ENCODE measurements at places on chromosomes 12 and 14.

DNA sequence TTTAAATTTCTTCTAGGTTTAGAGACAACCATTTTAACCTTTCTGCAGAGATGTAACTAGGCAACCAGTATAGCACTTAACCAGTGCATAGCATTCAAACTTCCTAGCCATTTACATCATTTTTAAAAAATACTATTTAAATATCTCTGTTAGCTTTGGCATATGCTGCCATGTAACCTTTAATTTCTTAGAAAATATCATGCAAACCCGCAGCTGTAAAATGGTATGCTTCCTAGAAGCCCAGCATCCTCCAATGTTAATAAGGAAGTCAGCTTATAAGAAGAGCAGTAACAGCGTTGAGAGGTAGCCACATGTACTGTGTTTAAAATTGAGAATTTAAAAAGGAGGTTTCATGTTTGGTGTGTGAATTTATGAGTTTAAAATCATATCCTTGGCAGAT, 22.8 kb downstream of the GNG2 start:
- no peak for DNase-seq

- no peak for DNase-seq
Measured at GRCh38 chr14:83164016-83164415, 1630.4 kb upstream of the SEL1L start.

- no peak for DNase-seq
Measured at GRCh38 chr14:53375599-53375998, 222.5 kb upstream of the DDHD1 start.

DNA sequence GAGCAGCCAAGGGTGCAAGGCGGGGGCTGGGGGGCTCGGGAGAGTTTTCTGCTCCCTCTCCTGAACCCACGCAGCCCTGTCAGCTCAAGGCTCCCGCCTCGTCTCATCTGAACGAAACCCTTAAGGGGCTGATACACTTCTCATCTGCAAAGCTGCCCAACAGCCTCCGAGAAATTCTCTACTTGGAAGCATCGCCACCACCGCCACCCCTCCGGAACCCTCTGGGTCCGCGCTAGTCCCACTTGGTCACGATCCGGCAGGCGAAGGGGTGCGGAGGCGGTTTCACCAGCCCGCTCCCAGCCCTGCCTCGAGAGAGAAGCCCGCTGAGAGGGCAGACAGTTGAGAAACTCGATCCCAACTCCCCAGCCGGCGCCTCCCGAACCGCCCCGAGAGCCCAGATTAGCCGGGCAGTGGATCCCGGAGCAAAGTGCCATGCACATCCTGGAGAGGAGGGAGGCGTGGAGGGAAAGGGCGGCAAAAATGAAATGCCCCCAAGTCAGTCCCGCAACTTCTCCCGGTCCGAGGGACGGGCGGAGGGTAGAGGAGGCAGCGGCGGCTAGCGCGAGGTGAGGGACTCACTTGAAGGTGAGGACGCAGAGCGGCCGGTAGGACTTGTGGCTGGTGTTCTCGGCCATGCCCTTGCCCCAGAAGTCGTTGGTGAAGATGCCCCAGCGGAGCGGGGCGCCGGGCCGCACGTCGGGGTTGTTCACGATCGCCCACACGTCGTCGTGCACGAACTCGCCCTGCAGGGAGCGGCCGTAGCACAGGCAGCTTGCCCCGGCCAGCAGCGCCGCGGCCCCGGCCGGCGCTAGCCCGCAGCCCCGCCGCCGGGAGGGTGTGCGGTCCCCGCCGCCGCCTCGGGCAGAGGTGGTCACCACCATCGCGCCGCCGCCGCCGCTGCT, 620 bp downstream of the TMTC1 start:
- DNase-seq = peak; percentile 73

- DNase-seq = no peak
Measured at GRCh38 chr12:4112290-4112689, 161.3 kb upstream of the CCND2 start.

DNA sequence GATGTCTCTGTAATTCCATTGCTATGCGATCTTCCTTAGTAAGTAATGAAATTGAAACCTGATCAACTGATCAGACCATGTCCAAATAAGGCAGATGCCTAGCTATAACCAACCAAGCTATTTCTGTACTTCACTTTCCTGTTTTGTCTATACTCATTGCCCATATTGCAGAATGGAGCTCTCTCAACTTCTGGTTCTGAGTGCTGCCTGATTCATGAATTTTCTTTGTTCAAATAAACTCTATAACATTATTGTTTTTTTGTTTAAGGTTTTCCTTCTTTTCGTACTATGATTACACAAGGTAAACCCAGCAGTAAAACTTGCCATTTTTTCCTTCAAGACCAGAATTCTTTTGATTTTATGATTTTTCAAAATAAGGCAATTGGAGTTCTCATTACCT, 16.3 kb downstream of the COX16 start:
- DNase-seq = no peak

DNA sequence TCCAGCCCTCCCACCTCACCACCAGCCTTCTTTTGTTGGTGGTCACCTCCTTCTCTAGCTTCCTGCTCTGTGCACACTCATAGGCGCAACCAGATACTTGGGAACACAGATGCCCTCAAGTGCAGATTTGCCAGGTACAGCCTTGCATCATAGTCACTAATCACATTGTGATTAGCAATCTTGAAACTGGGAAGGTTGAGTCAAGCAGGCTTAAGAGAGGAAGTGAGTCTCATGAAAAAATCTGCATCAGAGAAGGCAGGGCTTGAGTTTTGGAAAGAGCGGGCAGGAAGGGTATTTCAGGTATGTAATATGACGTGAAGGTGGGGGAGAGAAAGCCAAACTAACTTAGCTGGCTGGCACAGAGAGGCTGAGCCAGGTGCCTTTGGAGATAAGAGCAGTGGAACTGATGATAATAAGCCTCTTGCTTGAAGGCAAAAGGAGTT, 2.7 kb upstream of the RABGGTA start:
- no peak for DNase-seq

- no peak for DNase-seq
Measured at GRCh38 chr12:72631926-72632685, 359.9 kb downstream of the TRHDE start.

- DNase-seq = no peak
Measured at GRCh38 chr12:47033081-47033480, 46.3 kb upstream of the PCED1B start.

GRCh38 chr12:18239526-18239925, 21.8 kb upstream of the PIK3C2G start:
- no peak for DNase-seq

DNA sequence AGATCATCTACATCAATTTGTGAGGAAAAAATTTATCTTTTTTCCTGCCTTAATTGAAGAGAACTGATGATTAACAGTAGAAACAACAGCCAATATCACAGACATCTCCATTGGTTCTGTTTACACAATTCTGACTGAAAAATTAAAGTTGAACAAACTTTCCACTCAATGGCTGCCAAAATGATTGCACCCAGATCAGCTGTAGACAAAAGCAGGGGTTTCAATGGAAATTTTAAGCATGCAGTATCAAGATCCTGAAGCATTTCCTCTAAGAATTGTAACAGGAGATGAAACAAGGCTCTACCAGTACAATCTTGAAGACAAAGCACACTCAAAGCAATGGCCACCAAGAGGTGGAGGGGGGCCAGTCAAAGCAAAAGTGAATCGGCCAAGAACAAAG, 231.6 kb upstream of the KRR1 start:
- DNase-seq = no peak

DNA sequence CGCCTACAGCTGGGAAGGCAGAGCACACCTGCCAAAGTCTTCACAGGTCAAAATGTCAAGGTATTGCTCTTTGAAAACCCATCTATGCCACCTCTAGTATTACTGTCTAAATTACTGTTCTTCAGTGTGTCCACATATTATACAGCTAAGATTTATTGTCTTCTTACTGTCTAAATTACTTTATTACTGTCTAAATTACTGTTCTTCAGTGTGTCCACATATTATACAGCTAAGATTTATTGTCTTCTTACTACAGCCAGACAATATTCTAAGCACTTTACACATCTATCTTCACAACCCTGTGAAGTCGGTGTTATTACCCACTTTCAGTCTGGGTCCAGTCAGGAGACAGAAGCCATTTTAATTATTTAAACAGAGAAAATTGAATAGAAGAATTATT, 173.9 kb downstream of the MYRFL start:
- DNase-seq = no peak

DNA sequence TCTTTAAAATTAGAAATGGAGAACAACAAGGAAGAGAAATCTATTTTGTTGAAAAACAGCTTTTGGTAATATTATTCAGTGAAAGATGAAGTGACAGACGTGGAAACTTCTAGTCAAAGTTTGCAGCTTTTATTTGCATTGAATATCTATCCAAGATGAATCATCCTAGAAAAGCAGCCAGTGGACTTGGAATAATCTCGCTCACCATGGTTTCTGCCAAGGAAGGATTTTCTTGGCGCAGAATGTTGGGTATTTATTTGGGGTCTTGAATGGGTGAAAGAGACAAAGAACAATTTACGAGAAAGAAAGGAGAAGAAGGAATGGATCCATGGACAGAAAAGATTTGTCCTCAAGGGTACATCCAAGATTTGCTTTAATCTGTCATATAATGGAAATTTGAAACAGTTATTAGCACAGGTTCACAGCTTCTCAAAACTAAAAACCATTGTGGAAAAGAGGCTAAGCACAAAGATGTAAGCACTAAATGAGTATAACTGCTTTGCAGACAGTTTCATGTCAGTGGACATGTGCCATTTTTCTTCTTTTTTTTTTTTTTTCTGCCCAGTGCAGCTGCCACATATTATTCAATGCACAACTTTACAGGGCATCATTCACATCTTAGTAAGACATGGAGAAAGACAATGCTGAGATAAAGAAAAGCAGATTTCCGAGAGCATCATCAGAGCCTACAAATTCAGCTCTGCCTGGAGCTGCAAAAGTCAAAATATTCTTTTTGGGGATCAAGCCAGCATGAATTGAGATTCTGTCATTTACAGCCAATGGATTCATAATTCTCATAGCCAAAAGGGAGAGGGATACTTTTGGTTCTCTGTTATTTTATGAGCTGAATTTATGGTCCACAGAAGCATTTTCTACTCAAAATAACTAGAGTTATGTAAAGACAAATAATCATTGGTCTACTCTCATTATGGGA, 333.7 kb downstream of the DAD1 start:
- DNase-seq = no peak

GRCh38 chr12:89700191-89700810, 8.3 kb downstream of the ATP2B1 start:
- no peak for DNase-seq

DNA sequence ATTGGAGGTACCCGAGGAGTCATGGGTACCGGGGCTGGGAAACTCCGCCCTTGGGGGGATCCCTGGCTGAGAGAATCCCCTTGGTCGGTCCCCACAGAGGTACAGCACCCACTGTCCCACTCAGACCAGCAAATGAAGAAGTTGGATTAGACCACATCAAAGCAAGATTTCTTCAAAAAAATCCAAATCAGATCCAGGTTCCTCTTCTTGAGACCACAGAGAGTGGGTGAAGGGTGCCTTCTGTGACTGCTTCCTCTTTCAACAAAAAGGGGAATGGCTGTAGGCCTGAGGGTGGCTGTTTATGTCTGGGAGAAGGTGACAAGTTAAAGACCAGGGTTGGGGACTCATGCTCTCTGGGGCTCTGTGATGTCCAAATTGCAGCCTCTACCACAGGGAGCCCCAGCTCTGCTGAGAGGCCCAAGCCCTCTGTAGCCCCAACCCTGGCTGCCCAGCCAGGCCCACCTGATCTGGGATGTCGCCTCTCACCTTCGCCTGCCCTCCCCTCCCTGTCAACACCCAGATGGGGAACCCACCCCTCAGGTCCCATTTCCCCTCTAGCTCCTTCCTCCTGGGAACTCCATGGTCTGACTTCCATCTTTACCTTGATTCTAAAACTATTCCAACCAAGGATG, 50.9 kb downstream of the ZFP36L1 start:
- no peak for DNase-seq

GRCh38 chr12:100830003-100830795, 35.6 kb downstream of the ANO4 start:
- no peak for DNase-seq

DNA sequence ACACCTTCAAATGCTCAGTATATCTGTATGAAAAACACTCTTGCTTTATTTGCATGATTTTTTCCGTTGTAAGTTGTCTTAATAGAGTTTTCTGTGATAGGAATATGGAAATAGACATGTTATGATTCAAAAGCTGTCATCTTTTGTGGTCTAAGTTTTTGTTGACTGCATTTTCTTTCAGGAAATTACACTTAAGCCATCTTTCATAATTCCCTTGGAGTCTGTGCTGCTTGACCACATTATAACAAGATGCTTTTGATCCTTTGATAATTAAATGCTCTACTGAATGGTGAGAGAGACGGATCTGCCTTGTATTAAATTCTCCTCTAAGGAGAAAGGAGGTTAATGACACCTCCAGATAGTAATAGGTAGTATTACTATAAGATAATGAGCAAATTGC, 272.8 kb upstream of the DAAM1 start:
- DNase-seq = no peak

- DNase-seq = no peak
Measured at GRCh38 chr12:92226071-92226661, 80.5 kb upstream of the BTG1 start.

GRCh38 chr12:70243510-70244371, 508 bp downstream of the CNOT2 start:
- peak; percentile 87 for DNase-seq

DNA sequence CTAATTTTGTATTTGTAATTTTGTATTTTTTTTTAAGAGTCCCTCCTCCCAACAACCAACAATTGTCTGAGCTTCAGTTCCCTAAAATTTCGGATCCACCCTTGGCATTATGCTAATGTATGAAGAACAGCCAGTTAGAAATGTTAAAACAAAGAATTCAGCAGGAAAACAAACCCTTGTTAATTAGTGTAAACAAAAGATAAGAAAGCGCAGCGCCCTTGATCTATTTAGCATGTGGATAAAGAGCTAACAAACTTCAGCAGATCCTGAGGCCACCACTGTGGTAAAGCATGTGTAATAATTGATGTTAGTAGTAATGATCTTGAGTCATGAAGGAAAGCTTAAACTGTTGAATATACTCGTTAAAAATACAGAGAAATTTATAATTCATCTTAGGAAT, 199.8 kb downstream of the TMX1 start:
- no peak for DNase-seq
